ENCODE measurements at places on chromosomes 7 and 10. TPM values are rescaled to one million over a fixed set of nuclear protein-coding genes. Genes with fewer than 3 reads are reported as not detected.

- no peak for DNase-seq
Observed at GRCh38 chr10:72709041-72709440, 17.1 kb downstream of the MCU start.

- no peak for DNase-seq
Observed at GRCh38 chr7:50814166-50814565, 31.5 kb upstream of the GRB10 start.

- DNase-seq, result peak; percentile 70
Observed at GRCh38 chr7:521221-522070, 1.8 kb upstream of the PDGFA start.

GRCh38 chr10:55220975-55221374 lies 419.9 kb upstream of the PCDH15 start:
- DNase-seq, result no peak

DNA sequence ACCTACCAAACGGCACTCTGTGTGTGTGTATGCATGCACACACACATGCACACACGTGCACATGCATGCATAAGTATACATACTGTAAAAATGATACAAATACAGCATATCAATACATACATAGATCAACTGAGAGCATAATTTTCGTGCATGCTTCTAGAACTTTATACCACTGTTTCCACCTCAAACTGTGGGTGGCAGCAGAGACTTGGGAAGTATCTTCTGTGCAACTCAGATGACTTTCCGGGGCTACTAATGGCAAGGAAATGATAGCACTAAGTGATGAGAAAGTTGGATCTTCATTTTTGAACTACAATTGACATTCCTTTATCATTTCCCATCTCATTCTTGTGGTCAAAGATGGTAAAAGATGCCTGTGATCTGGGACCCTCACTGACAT lies 570.7 kb downstream of the REEP3 start:
- peak; percentile 41 for DNase-seq

DNA sequence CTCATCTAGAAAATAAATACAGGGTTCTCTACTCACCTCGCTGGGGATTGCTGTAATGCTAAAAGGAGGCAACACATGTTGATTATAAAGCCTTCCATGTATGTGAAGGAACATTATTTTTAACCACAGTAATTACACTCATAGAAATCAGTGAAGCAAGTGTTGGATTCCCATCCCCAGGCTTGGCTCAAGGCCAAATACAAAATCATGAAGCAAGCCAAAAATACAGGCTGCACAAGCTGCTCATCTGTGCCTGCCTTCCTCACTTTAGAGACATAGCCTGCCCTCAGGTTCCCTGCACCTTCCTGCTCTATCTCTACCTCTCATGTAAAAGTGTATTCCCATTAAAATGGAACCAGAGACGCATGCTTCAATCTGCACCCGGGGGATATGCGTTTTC lies 1077.1 kb upstream of the C7orf33 start:
- no peak for DNase-seq

DNA sequence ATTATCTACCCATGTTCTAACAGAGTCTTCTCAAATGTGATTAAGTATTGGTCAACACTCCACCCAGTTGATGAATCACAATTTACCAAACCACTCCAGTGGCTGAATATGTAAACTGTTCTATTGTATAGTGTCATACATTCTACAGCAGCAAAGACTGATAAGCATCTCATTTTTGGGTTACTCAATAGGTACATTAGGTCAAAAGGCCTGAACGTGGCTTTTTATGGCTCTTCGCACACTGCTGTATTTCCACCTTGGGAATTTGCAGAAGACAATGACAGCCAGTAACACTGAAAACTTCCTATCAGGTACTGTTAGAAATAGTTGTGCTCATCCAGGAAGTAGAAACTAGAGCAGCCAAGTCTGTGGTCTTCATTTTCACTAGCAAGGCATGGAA lies 166.9 kb downstream of the GLI3 start:
- DNase-seq, result no peak

DNA sequence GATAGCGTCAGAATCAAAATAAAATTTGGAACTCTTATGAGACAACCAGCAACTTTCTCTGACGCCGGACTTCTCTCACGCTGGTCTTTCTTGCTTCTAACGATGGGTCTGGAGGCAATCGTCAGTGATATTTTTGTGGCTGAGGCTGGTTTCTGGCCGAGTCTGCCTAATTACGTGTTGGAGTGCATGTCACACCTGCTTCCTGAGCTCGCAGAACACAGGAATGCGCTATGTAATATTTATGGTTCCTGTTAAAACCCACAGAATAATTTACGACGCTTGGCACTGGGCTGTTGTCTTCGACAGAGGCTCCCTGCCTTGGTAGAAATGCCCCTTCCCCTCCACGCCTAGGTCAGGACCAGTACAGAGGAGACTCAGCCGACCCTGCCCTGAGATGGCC lies 64.9 kb downstream of the NPTX2 start:
- no peak for DNase-seq

GRCh38 chr7:93092757-93093370 lies 24.9 kb downstream of the SAMD9 start:
- DNase-seq, result peak; percentile 22

- DNase-seq, result no peak
Observed at GRCh38 chr10:128985036-128985435, 482.0 kb upstream of the MGMT start.

- DNase-seq, result no peak
Observed at GRCh38 chr10:24438800-24439199, 229.9 kb downstream of the KIAA1217 start.

- peak; percentile 17 for DNase-seq
Observed at GRCh38 chr7:117837841-117838240, 35.4 kb downstream of the CTTNBP2 start.

DNA sequence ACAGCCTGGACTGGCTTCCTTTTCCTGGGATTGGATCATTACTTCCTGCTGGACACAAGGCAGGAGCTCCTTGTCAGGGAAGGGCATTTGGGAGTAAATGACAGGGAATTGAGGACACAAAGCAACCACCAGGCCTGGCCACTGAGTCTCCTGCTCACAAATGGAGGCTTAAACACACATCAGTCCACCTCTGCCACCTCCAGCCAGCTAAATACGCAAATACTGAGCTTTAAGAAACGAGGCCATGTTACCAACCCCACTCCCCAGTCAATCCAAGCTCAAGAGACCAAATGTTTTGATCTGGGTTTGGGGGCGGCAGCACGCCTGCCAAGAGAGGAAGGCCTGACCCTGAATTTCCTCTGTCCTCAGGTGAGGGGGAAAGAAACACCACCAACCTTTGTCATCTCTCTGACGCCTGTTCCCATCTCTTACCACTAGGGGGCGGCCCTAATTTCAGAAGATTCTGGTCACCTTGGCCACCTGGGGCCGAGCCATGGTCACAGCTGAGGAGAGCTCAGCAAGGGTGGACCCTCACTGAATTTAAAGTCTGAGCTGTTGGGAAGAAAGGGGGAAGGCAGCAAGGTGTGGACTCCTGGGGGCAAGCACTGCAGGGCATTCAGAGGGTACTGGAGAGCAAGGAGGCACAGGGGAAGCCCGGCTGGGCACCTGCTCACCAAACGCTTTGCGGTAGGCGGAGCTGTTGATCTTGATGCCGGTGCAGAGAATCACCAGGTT lies 16.5 kb downstream of the AIFM2 start:
- DNase-seq, result peak; percentile 73

DNA sequence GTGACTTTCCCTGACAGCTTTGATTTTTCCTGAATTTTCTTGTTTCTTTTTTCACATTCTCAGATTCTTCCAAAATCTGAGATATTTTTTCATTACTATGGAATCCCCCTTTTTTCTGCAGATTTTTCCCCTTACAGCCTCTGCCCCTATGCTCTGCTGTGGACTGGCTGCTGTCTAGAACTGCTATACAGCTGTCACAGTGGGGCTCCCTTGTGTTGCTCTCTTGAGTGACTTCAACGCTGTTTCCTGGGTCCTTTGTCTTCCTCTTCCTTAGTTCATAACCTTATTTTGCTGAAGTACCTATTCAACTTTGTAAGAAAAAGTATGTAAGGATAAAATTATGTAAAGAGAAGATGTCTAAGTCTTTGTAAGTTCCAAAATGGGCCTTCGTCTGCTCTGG lies 234.1 kb upstream of the YAE1 start:
- no peak for DNase-seq

- no peak for DNase-seq
Observed at GRCh38 chr10:75356484-75356883, 45.1 kb downstream of the ZNF503 start.

GRCh38 chr10:133236401-133237240 lies 1.0 kb upstream of the VENTX start:
- DNase-seq, result no peak

DNA sequence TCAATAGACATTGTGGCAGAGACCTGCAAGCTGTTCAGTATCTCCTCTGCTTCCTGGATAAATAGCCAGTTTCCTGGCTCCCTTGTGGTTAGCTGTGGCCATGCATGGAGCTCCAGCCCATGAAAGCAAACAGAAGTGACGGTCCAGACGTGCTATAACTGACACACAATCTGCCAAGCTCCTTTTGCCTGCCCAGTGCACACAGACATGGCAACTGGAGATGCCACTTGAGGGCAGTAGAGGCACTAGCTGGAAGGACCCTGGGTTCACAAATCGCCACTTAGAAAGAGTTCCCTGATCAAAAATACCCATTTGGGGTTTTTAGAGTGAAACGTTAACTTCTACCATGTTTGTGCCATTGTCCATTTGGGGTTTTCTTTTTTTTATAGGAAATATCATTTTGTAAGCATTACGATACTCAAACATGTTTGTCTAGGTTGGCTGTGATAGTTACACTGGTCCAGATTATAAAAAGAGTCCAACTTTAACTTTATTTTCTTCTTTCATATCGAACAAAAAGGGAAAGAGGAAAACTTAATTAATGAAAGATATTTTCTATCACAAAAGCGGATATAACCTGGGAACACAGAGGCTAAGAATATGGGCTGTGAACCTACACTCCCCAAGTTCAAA lies 31.3 kb downstream of the KIN start:
- DNase-seq, result peak; percentile 47

DNA sequence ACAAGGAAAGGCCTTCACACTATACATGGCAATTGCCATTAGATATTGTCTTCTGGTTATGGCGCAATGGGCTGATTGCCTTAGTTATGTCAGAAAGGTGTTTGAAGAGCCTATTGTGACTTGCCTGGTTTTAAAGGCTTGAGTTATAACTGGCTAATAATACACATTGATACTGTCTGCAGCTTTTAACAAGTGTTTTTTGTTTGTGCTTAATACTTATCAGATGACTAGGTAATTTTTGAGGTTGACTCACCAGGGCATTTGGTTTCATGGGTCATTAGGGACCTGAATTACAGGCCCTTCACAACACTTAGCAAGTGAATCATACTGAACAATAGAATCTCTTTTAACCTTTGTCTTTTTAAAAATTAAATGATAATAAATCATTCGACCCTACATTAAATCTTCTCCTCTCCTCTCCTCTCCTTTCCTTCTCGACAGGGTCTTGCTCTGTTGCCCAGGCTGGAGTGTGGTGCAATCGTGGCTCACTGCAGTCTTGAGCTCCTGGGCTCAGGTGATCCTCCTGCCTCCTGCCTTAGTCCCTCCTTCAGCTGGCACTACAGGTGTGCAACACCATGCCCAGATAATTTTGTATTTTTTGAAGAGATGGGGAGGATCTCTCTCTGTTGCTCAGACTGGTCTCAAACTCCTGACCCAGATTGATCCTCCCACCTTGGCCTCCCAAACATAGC lies 196.3 kb downstream of the JCAD start:
- DNase-seq, result peak; percentile 59

DNA sequence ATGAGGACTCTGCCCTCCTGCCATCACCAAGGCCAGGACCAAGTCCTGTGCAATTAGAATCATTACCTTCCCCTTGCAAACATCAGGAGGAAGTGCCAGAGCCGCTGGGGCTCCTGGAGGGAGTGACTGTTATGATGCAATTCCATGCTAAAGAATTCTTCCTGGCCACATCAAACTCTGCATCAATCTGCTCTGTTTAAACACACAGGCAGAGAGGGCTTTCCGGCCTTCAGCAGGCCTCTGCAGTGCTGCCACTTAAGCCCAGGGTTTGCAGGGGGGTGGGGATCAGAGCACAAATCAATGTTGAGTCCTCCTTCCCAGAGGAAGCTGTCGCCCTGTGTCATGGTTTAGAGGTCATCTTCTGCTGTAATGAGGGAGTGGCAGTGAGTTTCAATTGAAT lies 58.1 kb downstream of the CTBP2 start:
- peak; percentile 39 for DNase-seq

The JAKMIP3 gene
- total RNA-seq, result 0.05 TPM

The PAX4 gene
- total RNA-seq, result not detected

The SFRP4 gene
- total RNA-seq, result not detected

The ANXA8L1 gene
- 0.57 TPM for total RNA-seq

The EVX1 gene
- not detected for total RNA-seq

The STAMBPL1 gene
- total RNA-seq, result 9.5 TPM

The C10orf53 gene
- total RNA-seq, result not detected

The PON1 gene
- not detected for total RNA-seq

The SRGN gene
- not detected for total RNA-seq

The ASB13 gene
- 21.6 TPM for total RNA-seq

The STEAP1 gene
- 41.8 TPM for total RNA-seq

The TUBB8 gene
- total RNA-seq, result 0.34 TPM

The COL17A1 gene
- 0.73 TPM for total RNA-seq

The PDZD7 gene
- 1.3 TPM for total RNA-seq

The SUN1 gene
- 218 TPM for total RNA-seq

The ITPRID1 gene
- total RNA-seq, result 0.95 TPM

All from Calu3 (cell line).